Breast epithelium (tissue), 4 donors: ENCODE measurements at places on chromosomes 7 and 10. TPM values are rescaled to one million over a fixed set of nuclear protein-coding genes. Genes with fewer than 3 reads are reported as not detected.
A peak's percentile ranks its signal among the peaks of the same experiment; 100 is the strongest.

DNA sequence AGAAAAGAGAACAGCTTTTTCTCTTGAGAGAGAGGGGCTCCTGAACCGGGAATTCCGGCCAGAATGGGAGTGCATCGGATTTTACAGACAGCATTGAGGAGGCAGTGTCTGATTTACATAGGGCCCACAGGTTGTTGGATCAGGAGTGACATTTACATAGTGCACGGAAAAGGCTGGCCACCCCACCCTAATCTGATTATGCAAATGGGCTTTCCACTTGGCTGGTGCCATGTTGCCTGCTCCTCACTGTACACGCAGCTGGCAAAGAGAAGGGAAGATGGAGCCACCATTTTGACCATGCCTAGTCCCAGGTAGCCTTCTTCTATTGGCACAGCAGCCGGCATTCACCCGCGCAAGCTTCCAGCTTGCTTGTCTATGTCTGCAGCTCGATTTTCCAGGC lies 77.5 kb upstream of the FAM171A1 start:
- no peak for DNase-seq

DNA sequence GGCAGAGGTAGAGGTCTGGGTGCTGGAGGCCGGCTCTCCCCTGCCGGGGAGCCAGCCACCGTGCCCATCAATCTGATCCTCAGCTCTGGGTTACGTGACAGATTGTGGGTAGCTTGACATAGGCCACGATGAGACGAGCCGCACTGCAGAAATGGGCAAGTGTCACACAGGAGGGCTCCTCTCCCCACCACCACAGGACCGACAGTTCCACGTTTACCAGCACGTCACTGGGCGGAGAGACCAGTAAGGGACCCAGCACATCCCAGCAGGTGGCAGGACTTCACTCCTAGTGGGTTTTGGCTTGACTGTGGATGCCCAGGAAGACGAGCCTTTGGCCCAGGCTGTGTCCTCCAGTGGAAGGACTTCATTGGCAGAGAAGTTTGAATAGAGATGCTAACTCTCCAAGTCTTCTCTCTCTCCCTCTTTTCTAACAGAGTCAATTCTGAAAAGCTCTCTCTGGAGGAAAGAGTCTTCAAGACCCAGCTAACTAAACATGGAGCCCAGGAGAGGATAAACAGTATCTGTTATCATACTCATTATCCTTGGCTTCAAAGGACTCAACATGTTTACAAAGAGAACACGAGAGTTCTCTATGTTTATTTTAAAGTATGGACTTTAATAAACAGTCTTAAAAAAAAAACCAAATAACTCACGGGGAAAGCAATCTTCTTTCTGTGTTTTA lies 129.3 kb upstream of the JCAD start:
- no peak for DNase-seq

MAPK8 gene
- 52.5 TPM for total RNA-seq

GRCh38 chr7:120307991-120308545 lies 35.1 kb downstream of the KCND2 start:
- DNase-seq: no peak

DNA sequence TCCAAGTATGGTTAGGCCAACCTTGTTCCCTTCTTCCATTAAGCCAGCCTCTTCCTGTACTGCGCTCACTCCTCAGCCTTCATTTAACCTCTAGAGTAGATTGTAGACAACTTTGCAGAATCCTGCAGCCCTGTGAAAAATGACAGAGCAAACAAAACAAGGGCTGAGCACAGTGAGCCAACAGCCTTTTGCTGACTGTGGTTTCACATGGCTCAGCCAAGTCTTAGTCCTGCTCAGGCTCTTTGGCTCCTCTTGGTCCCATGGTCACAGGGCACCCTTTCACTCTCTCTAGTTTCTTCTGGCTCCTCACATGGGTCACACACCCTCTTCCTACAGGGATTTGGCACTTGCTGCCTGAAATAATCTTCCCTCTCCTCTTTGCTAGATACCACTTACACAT lies 900.3 kb downstream of the CCSER2 start:
- DNase-seq: no peak

DNA sequence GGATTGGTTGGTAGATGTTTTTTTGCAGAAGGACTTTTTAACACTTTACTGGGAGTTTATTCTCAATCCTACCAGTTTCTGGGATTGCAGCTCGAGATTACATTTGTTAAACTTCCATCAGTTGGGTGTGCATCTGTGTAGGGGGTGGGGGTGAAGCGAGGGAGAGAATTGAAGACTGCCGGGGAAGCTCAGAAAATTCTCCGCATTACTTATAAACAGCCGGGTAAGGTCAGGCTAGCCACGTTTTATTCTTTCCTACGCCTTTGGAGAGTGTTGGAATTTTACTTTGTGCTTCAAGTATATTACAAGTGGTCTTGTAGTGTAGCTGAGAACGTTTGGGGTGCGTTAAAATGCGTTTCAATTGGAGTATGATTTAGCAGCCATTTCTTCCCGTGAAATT lies 1.1 kb downstream of the PALS2 start:
- DNase-seq: no peak

DNA sequence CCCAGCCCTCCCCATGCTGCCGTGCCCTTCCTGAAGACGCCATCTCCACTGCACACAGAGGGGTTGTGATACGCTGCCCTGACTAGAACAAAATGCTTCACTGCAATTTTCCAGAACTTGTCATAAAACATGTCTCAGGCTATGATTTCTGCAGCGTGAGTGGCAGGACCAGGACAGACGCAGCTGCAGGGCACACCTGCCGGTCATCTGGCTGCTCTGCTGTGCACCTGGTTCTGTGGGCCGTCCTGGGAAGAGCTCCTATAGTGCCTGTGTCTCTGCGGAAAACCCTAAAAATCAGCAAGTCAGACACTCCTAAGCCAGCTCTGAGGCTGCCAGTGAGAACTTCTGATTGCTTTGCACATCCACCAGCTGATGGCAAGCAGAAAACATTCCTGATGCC lies 39.7 kb upstream of the DIP2C start:
- DNase-seq: no peak

GRCh38 chr10:10819206-10819856 lies 198.3 kb upstream of the CELF2 start:
- no peak for DNase-seq

DNA sequence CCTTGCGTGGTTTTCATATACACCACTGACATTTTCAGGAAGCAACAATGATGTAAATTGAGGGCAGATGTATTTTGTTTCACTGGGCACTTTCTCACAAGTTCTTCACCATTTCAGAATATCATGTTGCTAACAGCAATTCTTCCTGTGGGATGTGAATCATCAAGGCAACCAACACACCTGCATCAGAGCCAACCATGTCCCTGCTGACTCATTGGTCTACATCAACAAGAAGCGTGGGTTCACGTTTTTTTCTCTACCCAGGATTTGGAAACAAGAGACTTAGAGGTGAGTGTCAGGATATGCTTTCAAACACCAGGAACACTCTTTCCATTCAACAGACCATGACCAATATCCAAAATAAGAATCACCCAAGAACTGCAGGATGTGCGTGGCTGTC lies 203.9 kb downstream of the TEX36 start:
- DNase-seq: no peak

BMS1 gene
- total RNA-seq: 18.4 TPM

DNA sequence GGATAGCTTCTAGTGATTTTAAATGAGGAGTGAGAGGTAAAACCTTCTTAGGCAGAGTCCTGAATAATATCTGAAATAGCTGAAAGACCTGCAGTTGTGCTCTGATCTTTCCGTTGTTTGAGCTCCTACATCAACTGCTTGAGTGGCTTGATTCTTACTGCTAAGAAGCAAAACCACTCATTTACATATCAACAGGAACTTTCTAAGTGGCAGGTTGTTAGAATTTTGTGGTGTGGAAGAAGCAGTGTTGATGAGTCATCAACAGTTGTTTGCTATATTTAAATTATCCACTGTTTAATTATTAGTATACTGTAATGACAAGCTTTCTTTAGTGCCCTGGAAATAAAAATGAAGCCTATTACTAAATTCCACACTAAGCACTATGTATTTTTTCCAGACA lies 689.5 kb downstream of the DNAJB9 start:
- no peak for DNase-seq

- no peak for DNase-seq
Measured at GRCh38 chr10:67770537-67770936, 67.5 kb downstream of the DNAJC12 start.

GRCh38 chr10:107952649-107953556 lies 788.4 kb upstream of the SORCS1 start:
- no peak for DNase-seq

DNA sequence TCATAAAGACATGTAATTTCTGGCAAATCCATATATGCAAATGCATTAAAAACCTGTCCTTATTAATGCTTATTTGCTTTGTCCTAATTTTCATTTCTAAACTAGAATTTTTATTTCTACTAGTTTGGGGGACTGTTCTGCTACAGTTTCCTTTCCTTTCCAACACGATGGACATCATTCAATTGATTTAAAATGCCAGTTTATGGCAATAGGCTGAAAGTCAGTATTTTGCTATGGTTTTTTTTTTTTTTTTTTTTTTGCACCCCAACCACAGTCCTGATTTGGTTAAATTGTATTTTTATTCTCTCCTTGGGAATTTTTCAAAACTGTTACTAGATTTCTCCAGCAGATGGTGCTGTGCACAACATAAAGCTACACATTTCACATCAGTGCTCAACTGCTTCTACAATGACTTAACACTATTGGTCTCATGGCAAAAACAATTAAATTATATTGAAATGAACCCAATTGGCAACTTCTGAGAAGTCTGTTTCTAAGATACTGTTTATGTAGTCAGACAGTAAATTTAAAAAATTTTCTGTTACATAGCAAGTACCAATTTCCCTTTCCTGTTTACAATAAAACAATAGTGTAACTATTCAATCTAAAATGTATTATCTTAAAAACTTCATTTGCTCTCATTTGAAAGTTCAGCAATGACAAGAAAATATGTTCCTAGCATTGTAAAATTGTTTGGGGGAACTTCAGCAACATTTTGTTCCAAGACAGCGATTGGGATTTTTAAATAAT lies 193.8 kb upstream of the CCDC6 start:
- DNase-seq: no peak

DNA sequence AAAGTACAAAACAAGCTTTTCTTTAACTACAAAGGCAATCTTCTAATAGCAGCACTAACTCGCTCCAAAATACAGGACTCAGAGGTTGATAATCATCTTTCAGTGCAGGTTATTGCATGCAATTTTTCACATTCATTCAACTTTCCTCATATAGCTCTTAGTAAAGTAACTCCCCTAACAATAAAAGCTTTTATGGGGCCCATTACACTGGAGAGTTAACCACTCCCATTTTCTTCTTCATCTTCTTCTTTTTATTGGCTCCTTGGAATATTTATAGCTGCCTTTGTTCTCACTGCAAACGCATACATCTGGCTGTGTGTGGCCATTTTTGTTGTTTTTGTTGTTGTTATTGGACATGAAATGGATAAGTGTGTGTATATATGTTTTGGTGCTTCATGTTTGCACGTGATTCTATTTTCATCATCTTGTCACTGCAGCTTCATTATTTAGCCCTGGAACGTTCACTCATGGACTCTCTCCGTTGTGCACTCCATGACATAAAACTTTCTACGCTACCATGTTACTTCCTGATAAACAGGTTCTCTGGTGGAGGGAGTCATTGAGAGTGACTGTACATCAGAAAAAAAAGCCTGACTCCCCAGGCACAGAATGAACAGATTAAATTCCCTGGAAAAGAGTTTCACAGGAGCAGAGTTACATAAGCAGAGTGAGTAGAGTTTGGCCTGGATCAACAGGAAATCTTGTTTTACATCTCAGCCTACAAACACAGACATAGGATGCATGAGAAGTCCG lies 236.4 kb upstream of the SP4 start:
- no peak for DNase-seq

ITGA8 gene
- 2.6 TPM for total RNA-seq

DNAJC1 gene
- total RNA-seq: 93.0 TPM

DNA sequence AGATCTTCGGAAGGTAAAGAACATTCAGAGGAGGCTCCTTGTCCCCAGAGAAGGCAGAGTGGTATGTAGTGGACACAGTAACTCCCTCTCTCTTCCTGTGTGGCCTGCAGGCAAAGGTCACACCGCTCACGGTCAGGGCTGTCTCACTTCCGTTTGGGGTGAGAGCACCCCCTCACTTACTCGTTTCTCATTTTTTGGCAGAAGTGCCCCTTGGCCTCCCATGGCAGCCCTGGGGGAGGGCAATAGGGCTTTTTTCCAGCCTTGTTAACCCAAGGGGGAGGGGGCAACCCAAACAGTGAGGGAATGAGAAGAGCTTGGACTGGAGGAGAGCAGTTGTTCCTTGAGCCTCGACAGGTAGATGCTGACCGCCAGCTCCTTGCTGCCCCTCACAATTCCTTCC lies 31.8 kb upstream of the SRGN start:
- no peak for DNase-seq

TMEM213 gene
- total RNA-seq: not detected

DNA sequence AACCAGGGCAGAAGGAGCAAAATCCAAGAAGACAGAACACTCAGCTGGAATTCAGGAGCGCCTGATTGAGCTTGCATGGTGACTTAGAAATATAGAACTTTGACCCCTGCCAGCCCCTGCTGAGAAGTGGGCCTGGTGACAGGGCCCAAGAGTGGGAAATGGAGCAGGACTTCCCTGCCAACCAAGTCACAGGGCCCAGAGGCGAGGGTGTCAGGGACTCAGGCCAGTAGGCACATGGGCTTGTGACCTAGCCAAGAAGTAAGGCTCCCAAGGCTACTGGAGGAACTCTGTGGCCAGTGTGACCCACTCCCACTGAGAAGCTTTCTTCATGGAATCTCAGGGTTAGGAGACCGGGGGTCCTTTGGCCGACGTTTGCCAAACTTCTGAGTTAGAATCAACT lies 31.9 kb downstream of the LRRC20 start:
- DNase-seq: no peak

GRCh38 chr7:105016709-105017656 lies 3.0 kb downstream of the KMT2E start:
- DNase-seq: no peak

GRCh38 chr10:65898055-65898454 lies 1027.8 kb upstream of the LRRTM3 start:
- DNase-seq: no peak

SPDYE6 gene
- not detected for total RNA-seq

CLDN12 gene
- 52.8 TPM for total RNA-seq

SFRP5 gene
- total RNA-seq: 1.8 TPM

GRCh38 chr7:158432369-158433341 lies 155.0 kb downstream of the PTPRN2 start:
- no peak for DNase-seq

- DNase-seq: peak; percentile 38
Measured at GRCh38 chr7:155983176-155983815, 171.0 kb upstream of the SHH start.
